DND-41 (cell line): ENCODE measurements at places on chromosomes 3 and 15.
A peak's percentile ranks its signal among the peaks of the same experiment; 100 is the strongest.

DNA sequence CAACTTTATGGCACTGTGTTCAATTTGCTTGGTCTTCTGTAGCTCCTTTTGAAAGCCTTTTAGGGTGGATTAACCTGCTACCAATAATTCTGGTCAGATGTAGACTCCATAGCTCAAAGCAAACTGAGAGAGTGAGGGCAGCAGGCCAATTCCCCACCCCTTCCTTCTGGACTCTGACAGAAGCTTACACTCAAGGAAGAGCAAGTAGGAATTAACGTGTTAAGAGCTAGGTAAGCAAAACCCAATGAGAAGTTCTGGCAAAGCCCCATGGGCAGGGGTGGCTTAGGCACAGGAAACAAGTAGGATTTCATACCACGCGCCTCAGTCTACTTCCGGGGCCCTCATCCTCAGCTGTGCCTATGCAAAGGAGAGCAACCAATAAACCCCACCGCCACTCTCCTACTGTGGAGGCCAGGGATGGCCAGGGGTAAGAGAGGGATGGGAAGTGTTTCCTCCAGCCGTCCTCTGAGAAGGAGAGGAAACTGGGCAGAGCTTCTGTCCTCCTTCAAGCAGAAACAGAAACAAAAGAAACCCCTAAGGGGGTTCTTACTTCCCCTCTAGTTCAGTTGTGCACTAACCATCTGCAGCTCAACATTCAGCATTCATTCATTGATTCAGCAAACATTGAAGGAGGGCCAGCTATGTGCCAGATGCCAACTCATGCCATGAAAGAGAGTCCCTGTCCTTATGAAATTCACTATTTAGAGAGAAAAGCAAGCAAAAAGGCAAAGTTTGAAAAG, 12.6 kb downstream of the CCR5 start:
- peak; percentile 68 for DNase-seq

GRCh38 chr15:36877294-36877693, 223.1 kb downstream of the MEIS2 start:
- no peak for DNase-seq

- no peak for DNase-seq
Observed at GRCh38 chr3:127805026-127805753, 17.1 kb downstream of the MGLL start.

DNA sequence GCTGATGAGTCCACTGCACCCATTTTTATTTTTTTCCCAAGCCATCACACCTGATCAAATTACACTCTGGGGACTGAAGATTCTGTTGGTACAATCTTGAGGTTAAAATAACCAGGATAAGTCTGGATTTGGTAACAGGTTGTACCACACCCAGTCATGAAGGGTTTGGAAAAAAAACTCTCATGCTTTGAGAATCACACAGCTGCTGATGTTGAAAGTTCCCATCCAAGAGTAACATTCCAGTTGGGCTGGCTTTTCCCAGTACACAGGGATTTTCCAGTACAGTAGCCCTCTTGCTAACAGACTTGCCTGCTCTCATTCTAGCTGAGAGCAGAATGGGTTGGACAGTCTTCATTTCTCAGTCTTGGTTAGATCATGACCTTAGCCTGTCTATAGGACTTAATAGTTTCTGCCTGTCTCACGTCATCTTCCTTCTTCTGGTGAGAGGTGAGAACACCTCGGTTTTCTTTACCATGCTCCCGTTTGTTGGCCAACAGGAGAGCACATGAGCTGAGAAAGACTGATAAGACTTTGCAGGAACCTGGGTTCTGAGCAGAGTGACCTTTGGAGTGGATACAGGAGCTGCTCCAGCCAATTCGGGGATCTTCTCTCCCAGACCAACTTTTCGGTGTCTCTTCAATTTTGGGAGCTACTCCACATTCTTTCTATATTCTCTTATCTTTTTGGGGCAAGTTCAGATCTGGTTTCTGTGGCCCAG, 300.1 kb upstream of the LYSMD4 start:
- no peak for DNase-seq

DNA sequence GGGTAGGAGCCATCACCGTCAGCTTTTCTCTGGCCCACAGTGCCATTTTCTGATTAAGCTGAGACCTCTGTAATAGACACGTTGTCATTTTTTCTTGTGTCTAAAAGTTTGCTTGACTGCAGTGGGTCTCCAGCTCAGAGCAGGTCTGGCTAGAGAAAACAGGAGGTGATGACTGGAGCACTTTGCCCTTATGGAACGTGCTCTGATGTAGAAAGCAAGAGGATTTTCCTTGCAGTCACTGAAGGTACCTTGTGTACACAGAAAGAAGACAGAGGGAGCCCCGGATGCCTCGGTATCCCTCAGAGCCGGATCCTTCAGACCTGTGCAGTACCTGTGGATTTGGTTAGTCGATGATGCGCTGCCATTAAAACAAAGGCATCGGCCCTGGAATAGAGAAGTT, 76.2 kb downstream of the IGF1R start:
- DNase-seq: no peak

- DNase-seq: no peak
Observed at GRCh38 chr15:55420171-55420866, 12.0 kb downstream of the PIERCE2 start.

GRCh38 chr3:37753428-37753827, 108.3 kb upstream of the CTDSPL start:
- DNase-seq: no peak

DNA sequence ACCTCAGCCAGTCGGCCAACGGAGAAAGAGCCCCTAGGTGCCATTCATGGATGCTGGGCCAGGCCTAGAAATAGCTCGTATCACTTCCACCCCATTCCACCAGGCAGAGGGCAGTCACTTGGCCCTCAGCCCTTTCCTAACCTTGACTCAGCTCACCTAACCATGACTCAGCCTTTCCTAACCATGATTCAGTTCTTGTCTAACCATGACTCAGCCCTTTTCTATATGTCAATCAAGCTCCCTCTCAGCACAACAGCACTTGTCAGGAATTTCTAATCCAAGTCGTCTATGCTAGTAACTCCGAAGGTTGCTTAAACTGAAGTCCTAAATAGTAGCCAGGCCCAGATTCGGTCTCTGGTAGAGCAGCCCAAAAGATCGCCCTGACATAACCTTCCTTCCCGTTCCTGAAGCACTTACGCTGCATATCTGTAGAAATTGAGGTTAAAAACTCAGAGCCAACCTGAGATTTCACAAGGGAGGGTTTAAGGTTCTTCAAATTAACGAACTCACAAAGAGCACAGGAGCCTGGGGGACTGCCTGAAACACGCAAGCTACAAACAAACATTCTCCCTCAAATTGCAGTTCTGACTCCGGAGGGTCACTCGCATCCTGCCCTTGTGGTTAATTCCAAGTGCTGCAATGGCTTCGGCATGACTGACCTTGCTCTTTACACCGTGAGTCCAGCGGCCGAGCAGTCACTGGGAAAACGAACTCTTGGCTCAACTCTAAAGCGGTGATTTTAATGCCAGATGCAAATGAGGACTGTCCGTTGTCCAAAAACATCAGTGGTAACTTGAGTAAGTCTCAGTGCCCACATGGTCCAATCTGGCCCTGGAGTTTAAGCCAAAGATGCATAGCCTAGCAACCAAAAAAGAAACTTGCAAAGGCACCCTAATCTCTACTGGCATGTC, 99.9 kb downstream of the ADAMTS17 start:
- no peak for DNase-seq

GRCh38 chr3:114566767-114567166, 272.9 kb downstream of the TIGIT start:
- no peak for DNase-seq

GRCh38 chr3:49166752-49167556, 823 bp upstream of the CCDC71 start:
- DNase-seq: no peak

DNA sequence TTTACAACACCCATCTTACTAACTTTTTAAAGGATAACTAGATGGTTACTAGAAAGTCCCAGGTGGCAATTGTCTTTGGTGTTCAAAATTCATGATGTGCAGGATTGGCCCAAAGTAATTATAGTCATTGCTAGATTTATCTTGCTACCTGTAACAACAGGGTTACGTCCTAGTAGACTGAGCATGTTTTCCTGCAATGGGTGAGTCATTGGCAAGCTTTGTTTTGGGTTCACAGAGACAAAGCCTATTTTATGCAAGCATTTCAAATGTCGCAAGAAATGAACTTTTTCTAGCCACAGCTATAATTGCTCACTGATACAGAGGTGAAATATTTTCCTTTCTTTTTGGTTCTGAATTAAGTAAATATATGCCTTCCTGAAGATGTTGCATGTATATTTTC, 267.6 kb downstream of the AGBL1 start:
- DNase-seq: no peak

DNA sequence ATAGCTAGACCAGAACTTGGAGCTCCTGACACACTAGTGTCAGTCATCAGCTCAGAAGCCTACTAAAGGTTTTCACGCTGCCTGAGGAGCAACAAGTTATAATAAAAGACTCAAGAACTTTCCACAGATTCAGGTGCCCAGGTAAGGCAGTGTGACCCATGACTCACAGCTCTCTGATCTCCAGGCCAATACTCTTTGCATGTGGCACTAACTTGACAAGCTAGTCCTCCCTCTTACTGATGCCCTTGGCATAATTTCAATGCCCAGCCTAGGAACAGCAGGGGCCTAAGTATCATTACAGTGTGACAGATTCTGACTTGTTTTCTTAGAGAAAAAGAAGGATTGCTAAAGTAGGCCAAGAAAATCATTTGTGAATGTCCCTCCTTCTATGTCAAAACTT, 38.4 kb downstream of the MEIS2 start:
- DNase-seq: no peak

DNA sequence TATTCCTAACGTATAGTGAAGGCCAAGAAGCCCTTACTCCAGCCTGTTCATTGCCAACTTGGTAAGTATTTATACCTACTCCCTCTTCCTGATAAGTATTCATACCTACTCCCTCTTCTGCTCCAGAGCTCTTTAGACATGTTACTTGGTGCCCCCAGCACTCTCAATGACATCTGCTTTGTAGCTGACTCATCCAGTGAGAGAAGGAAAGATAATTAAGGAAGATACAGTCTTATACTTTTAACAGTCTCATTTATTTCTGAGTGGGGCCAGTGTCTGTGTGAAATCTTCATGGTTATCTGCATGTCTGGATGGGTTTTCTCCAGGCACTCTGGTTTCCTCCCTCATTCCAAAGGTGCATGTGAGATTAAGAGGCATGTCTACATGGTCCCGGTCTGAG, 698.7 kb downstream of the FHIT start:
- DNase-seq: no peak

DNA sequence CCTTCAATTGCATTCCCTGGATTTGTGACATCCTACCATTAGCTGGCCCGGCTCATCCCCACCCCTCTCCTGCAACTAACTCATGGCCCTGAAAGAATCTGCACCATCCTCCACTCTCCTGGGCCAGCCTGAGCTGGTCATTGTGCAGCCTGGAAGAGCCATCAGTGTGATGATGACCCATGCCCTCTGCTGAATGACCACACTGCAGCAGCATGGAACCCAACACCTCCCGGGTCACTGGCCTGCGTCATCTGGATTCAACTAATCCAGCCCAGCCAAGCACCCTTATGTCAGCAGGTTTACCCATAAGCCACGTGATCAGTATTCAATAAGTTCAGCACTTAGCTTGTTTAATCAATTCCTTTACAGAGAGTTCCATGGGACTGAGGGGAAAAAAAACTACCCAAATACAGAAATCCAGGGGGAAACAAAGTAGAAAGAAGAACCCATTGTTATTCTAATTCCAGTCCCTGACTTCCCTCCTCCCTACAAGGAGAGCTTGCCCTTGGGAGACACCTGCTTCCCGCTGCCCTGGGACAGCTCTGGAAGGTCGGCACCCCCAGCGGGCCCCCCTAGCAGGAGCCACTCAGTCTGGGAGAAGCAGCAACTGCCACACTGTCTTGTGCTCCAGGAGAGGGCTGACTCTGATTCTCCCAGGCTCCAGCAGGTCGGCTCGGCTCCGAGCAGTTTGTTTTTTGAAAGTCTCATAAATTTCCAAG, 309.1 kb upstream of the TLE3 start:
- no peak for DNase-seq
